ENCODE measurements at places on chromosomes 3 and 15. TPM values are rescaled to one million over a fixed set of nuclear protein-coding genes. Genes with fewer than 3 reads are reported as not detected.
A peak's percentile ranks its signal among the peaks of the same experiment; 100 is the strongest.

GRCh38 chr3:114034787-114035545 is 21.4 kb downstream of the CCDC191 start:
- DNase-seq: peak; percentile 43

GRCh38 chr15:25057574-25057973 is 102.8 kb downstream of the SNRPN start:
- DNase-seq: no peak

DNA sequence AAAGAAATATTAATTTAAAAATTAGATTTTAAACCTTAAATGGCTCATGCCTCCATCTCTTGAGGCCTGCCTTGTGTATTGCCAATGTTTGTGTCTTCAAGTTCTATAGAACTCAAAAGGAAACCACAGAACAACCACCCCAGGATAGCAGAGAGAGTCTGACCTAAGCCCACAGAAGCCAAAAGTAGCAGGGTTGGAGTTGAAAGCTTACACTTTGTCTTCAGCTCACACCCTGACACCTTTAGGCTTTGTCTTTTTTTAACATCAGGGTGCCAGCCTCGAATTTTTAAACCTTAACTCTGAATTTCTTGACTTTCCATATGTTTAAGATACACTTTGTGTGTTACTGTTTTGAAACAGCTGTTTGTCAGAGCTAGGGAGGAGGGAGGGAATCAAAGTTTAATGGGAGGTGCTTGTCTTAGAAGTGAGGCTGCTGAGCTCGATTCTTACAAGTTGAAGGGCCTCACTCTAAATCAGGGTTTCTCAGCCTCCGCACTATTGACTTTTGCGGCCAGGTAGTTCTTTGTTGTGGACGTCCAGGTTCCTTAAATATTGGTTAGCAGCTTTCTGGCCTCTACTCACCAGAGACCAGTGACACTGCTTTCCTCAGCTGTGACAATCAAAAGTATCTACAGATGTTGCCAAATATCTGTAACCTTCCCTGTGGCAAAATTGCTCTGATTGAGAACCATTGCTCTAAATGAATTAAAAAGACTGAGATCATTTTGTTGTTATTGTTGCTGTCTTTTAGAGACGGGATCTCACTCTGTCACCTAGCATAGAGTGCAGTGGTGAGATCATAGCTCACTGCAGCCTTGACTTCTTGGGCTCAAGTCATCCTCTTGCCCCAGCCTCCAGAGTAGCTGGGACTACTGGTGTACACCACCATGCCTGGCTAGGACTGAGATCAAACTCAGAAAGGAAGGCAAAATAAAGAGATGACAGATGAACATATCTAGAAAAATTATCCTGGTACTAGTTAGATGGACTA is 139.2 kb upstream of the EOMES start:
- no peak for DNase-seq

DNA sequence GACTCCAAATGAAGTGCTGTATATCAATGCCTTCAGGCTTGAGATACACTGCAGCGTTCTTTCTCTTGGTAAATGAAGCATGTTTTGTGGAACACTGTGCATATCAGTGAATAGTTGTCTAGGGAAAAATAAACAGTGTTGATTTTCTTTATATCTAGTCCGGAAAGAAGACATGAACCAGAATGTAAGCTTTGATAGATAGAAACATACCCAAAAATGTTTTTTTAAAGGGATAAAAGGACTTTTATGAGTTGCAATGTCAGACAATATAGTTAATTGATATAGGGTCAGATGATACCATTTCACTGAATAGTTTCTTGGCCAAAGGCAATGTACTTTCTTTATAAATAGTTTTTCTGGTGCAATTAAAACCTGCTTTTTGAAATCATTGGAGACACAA is 1037.8 kb downstream of the OTOL1 start:
- DNase-seq: no peak

DNA sequence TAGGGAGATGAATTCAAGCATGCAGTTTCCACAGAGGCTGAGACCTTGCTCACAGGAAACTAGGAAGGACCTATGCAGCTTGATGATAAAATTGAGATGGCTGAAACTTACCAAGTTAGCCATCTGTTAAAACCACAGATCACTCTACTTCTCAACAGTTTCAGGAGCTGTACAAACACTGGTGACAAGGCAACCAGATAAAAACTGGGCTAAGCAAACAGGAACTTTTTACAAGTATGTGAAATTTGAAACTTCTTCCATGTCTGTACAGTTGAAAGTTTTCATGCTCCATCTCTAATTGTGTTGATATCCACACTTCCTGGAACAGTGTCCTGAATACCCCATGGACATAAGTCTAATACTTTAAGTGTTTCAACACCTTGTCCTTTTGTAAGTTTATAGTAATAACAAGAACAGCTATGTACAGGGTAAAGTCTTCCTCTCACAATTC is 78.2 kb downstream of the FAIM start:
- peak; percentile 95 for DNase-seq

GRCh38 chr15:83930392-83931212 is 276.7 kb downstream of the ADAMTSL3 start:
- no peak for DNase-seq

GRCh38 chr3:38553071-38553470 is 56.9 kb downstream of the EXOG start:
- DNase-seq: no peak

DNA sequence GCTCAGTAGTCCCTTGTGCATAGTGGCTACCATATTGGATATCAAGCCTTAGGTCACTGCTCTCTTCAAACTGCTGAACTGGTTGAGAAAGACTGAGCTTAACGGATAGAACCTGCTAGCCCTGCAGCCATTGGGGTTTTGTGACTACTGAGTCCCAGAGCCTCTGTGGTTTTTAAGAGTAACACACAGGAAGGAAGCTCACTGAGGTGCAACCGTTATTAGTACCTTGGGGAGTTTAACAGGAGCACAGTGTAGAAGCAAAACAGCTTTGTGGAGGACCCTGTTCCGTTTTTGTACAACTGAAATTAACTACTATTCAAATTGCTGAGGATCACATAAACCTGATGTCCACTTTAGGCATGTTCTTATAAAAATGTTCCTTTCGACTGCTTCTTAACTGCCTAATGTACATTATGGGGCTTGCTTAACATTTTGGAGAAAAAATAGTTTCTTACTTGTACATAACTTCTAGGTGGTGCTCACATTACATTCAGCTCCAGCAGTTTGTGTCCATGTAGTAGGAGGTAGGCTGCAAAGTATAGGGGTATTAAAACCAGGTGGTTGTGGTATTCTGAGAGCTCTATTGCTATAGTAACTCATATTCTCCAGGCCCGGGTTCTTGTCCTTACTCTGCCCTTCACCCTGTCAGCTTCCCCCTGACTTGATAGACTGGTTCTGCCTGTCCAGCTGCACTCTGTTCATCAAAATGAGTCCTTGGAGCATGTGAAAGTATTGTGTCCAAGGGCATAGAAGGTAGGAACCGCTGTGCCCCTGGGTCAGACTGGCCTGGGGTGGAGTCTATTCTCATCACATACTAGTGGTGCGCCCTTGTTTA is 17.3 kb downstream of the PXK start:
- DNase-seq: no peak

GRCh38 chr3:100600181-100601042 is 9.0 kb upstream of the ADGRG7 start:
- no peak for DNase-seq

DNA sequence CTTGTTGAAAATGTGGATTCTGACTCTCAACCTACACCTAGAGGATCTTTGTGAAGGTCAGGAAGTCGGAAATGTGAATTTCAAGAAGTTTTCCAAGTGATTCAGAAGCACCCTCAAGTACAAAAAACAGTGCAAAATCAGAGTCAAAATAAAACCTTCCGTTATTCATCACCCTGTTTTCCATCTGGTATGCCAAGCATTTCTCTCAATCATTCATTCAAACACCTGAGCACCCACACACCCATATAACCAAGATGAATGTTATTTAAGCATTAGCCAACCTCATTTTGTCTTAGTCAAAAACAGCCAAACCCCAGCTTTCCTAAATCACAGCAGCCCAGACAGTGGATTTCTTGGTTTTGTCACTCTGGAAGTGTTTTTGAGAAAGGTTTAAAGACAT is 91.1 kb downstream of the OSBPL10 start:
- DNase-seq: no peak

DNA sequence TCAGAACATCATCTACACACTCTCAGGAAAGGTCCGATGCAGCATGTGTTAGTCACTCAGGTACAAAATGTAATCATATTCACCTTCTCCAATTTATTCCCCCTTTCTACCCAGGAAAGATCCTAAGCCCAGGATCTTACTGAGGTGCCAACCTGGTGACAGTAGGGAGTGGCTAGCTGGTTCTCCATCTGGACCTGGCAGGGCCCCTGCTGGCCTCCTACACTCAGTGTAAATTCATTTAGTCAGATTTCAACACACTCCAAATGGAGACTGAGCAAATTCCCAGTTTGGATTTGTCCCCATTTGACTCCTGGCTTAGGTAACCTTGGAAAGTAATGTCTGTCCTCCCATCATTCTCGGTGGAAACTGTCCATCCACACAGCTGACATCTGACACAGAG is 47.3 kb downstream of the SYNPR start:
- no peak for DNase-seq

DNA sequence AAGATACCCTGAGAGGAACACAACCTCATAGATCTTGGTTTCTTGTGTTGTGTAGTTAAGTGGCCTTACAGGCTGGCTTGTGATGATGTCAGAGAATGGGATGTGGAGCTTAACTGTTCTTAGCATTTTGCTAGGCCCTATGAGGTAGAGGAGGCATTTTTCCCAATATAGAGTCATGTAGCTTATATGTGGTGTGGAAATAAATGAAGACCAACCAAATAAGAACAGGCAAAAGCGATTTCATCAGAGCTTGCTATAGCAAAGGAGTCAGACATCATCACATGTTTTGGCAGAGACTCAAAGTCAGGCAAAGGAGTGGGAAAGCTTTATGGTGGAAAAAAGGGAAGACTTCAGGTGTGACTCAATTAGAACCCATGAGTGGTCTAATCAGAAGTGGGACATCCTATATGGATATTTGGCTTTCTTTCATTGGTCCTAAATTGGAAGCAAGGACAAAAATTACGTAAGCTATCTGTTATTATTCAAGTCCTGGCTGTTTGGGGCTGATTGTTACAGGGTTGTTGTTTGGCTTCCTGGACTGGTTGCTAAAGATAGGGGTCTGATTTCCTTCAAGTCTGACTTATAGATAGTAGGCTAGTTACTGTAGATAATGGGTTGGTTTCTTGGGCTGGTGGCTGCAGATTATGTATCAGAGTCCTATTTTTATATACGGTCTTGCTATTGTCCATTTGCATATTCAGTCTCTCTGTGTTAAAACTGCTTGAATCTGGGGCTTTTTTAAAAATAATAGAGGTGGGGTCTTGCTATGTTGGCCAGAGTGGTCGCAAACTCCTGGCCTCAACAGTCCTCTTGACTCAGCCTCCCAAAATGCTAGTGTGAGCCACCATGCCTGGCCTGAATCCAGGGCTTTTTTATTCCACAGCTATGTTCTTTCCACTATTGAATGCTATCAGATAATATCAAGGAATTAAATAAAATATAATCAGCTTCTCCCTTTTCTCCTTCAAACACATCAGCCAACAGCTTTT is 30.3 kb upstream of the SETD2 start:
- DNase-seq: peak; percentile 60

DNA sequence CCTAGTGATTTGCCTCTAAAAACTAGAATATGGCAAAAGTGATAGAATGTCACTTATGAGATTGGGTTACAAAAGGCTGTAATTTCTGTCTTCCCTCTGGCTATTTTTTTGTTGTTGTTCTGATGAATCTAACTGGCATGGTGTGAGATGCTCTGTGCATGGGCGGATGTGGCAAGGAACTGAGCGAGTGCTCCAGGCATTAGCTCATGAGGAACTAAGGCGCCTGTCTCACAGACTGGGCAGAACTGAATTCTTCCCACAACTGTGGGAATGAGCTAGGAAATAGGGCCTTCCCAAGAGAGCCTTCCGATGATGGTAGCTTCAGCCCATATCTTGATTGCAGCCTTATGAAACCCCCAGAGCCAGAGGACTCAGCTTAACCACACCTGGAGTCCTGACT is 222.5 kb downstream of the NR2F2 start:
- no peak for DNase-seq

DNA sequence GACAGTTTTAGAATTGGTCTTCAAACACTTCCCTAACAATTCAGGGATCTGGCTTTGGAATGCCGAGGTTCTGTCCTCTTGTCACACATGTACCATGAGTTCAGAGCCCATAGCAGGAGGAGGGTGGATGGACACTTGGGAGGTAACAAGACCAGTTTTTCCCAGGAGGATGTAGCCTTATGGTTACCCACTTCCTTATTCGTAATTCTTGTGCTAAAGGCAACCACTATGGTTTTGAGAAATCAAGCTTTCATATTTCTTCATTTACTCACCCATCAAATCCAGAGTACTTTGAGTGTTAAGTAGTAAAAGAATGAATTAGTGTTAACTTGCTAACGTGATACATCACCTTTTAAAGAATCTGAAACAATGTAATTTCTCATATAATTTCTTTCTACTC is 479.6 kb upstream of the ALCAM start:
- DNase-seq: peak; percentile 44

DNA sequence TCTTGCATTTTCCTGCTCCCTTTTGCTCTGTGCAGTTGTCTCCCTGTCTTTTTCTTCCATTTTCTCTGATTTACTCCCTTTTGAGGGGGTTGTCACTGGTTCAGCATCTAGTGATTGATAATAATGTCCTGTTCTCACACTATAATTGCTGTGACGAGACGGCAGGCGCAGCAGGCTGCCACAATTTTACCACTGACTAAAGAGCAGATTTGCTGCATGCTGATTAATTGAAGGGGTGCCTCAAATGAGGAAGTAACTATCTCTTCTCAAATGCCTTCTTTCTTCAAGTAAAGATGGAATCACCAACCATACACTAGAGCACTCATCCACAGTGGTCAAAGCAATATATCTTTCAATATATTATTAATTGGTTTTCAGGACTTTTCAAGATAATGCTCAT is 219.3 kb downstream of the CBLB start:
- no peak for DNase-seq

GRCh38 chr3:61719278-61719977 is 158.1 kb downstream of the PTPRG start:
- no peak for DNase-seq

DNA sequence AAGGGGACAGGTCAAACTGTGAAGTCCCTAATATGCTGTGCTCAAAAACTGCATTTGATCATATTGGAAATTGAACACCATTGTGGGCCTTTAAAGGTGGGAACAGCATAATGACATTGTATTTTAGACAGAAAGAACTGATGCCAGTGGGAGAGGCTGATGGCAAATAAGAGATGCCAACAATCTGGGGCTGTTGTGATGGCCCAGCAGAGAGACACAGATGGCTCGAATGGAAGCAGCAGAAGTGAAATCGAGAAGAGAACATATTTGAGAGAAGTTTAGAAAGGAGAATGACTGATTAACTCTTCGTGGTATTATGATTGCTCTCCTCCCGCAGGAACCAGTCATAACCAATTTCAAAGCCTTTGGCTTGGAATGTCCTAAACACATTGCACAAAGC is 382.9 kb downstream of the MECOM start:
- DNase-seq: no peak

UBE2E1 gene
- 174 TPM for polyA plus RNA-seq

DAZL gene
- 0.34 TPM for polyA plus RNA-seq

RBP2 gene
- polyA plus RNA-seq: not detected

FAM174B gene
- 1.4 TPM for polyA plus RNA-seq

NPAP1 gene
- polyA plus RNA-seq: not detected

PAQR5 gene
- polyA plus RNA-seq: 6.0 TPM

LYSMD2 gene
- 12.3 TPM for polyA plus RNA-seq

TRA2B gene
- polyA plus RNA-seq: 178 TPM
